NCI-H2029 treated with DMSO at 0.1 percent for 48 hours (cell line): ENCODE measurements at places on chromosomes 12 and 14.

- DNase-seq, result no peak
Measured at GRCh38 chr14:58129208-58129607, 22.8 kb downstream of the ARMH4 start.

DNA sequence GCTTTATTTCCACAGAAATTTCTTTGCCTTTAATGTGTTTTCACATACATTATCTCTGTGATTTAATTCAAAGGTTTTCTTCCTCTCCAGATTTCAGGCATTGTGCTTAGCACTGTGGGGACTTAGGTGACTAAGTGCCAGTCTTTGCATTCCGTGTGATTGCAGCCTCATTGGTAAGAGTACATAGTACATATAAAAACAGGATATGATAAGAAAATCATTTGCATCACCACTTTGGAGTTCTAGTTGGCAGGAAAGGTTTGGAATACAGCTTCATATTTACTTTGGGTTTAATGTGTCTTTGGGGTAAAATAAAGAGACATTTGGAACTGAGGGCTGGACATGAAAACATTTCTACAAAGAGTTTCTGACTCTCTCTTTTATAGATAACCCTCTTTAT, 37.8 kb upstream of the C12orf75 start:
- no peak for DNase-seq

DNA sequence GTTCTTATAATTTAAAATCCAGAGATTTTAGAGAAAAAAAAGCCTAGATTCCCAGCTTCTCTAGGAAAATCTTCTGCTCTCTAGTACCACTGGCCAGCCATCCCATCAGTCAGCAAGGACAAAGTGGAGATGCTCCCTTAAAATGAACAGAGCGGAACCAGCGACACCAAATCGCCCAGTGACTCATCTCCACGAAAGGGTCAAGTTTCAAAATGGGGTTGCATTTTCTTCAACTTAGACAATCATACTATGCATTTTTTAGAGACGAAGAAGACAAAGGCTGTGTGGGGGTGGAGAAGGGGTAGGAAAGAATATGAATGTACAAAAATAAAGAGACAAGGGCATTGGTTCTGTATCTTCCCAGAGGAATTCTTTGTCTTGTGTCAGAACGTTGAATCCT, 212.0 kb downstream of the SLC15A4 start:
- DNase-seq, result no peak

DNA sequence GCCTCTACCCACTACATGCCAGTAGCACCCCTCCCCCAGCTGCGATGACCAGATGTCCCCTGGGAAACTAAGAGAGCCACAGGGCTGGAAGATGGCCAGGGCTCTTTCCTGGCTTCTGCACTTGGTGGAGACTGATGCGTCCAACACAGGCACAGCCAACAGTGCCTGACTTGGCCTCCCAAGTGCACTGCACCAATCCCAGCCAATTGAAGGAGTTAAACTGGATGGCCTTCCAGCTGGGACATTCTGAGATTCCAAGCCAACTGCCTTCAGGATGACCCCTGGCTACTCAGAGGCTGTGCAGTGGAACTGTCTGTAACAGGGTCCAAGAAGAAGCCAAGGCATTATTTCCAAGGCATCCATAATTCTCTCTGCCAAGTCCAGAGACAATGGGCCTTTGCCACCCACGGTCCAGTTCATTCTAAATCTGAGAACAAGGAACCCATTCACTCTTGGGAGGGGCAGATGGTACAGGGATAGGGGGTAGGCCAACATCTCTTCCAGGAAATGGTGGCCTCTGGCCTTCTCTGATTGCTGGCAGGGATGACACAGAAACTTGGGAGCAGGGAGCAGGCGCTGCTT, 35.2 kb downstream of the PRIMA1 start:
- no peak for DNase-seq

DNA sequence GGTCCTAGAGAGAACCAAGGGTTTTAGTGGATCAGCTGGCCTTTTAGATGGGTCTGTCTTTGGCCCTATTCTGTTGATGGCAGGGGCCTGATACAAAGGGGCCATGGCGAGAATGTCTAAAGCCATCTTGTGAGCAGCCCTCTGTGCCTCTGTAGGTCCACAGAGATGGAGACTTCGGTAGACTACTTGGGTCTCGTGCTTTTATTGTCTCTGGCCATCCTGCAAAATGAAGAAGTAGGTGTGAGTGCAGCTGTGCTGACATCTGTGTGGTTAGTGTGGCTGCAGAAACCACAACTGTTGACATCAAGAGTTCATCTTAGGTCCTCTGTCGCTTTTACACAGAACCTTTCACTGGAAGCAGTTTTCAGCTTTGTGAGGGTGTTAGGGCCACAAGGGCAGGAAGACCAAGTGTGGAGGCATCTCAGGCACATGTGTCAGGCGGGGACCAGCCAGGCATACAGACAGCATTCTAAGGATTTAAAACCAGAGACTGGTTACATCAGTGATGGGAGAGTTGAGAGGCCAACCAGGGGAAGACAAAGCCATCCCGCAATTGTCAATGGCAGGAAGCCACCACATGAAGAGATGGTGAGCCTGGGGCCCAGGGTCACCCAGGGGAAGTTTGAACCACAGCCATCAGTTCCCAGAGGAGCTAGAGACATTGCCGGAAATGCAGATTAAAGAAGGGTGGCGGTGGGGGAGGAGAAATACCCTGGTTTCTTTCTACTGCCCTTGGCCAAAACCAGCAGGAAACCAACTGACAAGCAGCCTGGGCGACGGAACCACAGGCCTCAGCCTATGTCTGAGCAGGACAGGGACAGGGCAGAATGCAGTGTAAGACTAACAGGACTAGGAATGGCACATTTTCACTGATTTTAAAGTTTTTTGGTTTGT, 13.0 kb upstream of the TPCN1 start:
- no peak for DNase-seq

- peak; percentile 92 for DNase-seq
Measured at GRCh38 chr14:55356913-55357312, 54.7 kb downstream of the ATG14 start.

- DNase-seq, result no peak
Measured at GRCh38 chr12:112602150-112602549, 183.4 kb downstream of the PTPN11 start.
